ENCODE measurements at places on chromosomes 16 and 17. TPM values are rescaled to one million over a fixed set of nuclear protein-coding genes. Genes with fewer than 3 reads are reported as not detected.

DNA sequence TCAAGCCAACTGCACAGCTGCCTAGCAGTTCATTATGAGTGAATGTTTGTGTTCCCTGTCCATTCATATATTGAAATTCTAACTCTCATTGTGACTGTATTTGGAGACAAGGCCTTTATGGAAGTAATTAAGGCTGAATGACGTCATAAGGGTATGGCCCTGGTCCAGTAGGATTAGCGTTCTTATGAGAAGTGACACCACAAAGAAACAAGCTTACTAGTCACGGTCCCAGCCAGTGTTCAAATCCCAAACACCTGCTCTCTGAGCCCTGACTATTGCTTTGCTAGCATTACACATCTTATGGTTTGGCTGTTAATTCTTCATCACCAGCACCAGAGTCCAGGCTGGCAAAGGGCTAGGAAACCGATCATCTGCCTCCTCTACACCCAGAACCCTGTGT is 2.2 kb downstream of the ZNF668 start:
- no peak for DNase-seq

DNA sequence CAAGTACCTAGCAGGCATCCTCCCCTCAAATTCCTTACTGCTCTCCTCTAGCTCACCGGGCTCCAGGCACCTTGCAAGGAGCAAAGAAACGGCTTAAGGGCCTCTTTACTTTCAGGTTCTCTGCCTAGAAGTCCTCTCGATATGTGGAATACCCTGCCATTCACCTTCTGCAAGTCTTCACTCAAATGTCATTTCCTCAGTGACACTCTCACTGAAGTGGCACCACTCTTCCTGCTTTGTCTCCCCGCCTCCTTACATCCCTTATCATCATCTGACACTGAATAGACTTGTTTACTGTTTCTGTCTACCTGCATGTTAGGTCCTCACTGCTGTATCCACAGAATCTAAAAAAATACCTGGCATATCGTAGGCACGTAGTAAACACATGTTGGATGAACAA is 947 bp downstream of the SLC7A6OS start:
- DNase-seq, result no peak

- DNase-seq, result no peak
Observed at GRCh38 chr16:17467923-17468540, 2.7 kb downstream of the XYLT1 start.

DNA sequence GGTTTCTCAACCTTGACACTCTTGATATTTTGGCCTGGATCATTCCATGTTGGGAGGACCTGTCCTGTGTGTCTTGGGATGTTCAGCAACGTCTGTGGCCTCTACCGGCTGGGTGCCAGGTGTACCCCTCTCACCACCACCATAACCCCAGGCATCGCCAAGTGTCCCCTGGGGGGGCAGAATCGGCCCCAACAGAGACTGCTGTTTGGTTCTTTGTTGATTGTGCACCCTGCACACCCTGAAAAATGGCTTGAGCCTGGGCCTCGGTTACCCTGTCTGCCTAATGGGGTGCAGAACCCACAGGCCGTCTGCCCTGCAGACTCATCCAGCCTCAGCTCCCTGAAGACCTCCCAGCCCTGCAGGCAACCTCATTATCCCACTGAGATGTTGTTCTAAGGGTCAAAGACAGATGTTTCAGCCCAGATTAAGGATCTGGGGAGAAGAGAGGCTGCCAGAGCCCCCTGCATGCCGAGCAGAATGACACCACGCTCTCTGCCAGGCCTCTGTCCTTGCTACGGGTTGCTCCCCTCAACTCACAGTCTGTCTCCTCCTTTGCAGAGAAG is 9.2 kb downstream of the CACNG1 start:
- peak; percentile 68 for DNase-seq

GRCh38 chr17:61947367-61948078 is 19.7 kb upstream of the INTS2 start:
- DNase-seq, result no peak

- no peak for DNase-seq
Observed at GRCh38 chr17:78910497-78911284, 7.7 kb upstream of the CEP295NL start.

DNA sequence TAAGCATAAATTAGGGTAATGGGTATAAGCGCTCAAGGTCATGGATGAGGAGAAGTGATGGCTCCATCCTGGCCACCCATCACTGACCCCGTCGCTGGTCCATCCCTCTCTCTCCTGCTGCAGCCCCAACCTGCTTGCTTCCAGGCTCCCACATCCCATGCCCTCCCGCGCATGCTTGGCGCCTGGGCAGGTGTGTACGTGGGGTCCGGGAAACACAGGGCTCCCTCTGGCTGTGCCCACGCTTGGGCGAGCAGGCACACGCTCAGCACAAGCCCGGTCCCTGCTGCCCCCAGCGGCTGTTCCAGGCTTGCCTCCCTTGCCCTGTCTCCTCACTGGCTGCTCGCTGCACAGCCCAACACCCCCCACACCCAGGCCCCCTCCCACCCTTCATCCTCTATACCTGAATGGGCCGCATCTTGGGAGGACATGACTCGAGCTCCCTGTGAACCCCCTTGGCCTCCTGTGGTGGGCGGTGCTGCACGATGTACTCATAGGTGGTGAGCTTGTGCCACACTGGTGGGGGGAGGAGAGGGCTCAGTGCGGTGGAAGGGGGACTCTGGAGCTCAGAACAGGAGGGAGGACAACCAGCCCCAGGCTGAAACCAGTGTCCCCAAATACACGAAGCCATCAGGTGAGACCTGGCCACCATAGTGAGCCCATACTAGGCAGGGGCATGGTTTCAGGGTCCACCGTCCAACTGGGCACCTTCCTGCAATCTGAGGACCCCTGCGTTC is 4.7 kb upstream of the TPPP3 start:
- no peak for DNase-seq

- DNase-seq, result no peak
Observed at GRCh38 chr16:86252596-86252995, 257.7 kb upstream of the FOXF1 start.

GRCh38 chr16:88727871-88728270 is 21.6 kb downstream of the CTU2 start:
- no peak for DNase-seq

- no peak for DNase-seq
Observed at GRCh38 chr17:51651513-51652298, 391.4 kb downstream of the UTP18 start.

DNA sequence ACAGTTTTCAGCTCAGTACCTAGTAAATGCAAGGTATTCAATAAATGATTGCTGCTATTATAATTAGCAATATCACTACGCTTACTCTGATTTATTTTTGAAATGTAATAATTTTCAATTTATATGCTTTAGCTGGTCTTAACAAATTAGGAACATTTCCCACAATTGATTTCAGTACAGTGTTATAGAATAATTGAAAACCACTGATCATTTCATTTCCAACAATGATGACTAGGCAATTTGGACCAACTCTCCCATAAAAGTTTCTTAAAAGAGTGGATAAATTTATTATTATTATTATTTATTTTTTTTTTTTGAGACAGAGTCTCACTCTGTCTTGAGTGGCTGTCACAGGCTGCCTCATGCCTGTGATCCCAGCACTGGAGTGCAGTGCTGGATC is 41.1 kb downstream of the VMP1 start:
- no peak for DNase-seq

DNA sequence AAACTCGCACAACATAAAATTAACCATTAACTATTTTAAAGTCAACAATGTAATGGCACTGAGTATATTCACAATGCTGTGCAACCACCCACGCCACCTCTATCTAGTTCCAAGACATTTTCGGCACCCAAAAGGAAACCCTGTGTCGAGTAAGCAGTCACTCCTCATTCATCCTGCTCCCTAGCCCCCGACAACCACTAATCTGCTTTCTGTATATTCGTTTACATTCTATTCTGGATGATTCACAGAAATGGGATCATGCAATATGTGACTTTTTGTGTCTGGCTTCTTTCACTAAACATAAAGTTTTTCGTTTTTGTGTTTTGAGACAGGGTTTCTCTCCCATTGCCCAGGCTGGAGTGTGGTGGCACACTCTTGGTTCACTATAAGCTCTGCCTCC is 42.2 kb upstream of the HAPSTR1 start:
- DNase-seq, result no peak

- DNase-seq, result no peak
Observed at GRCh38 chr16:55501549-55502322, 7.1 kb upstream of the LPCAT2 start.

- DNase-seq, result no peak
Observed at GRCh38 chr17:75652934-75653549, 13.9 kb downstream of the RECQL5 start.

DNA sequence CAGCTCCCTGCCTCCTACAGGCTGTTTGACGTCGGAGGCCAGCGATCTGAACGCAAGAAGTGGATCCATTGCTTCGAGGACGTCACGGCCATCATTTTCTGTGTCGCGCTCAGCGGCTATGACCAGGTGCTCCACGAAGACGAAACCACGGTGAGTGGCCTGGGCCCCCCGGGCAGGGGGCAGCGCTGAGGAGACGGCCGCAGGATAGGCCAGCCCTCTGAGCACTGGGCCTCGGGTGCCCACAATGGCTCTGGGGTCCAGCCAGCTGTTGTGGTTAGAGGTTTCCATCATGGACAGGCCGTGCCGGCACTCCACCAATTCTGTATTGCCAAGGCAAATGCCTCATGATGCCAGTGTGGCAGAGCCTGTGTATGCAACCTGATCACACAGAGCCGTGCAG is 88.6 kb downstream of the AMFR start:
- DNase-seq, result no peak

GRCh38 chr17:6497496-6498221 is 53.4 kb downstream of the PIMREG start:
- DNase-seq, result no peak

DNA sequence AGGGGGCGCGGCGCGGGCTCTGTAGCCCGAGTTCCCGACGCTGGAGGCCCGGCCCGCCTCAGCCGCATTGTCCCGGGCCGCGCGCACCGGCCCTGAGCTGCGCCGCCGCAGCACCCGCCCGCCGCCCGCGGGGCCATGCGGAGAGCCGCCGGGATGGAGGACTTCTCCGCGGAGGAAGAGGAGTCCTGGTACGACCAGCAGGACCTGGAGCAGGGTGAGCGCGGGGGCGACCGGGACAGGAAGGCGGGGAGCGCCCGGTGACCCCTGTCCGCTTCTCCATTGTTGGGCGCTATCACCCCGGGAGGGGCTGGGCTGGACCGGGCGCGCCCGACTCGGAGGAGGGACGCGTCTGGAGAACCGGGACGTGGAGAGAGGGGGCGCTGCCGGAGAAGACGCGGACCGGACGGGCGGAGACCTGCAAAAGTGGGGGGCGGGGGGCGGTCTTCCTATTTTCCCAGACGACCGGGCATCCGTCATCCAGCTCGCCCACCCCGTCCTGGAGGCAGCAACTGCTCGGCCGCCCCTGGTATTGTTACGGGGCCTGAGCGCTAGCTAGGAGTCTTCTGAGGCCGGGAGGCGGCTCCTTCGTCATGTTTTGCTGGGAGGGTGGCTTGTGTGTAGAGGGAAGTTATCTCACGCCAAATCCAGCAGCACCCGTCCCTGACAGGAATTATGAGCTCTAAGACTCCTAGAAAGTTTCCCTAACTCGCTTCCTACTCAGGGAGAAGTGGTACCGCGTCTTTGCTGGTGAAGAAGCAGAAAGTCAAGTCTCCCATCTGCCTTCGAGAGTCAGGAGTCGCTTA is 678 bp downstream of the CDR2L start:
- peak; percentile 91 for DNase-seq

DNA sequence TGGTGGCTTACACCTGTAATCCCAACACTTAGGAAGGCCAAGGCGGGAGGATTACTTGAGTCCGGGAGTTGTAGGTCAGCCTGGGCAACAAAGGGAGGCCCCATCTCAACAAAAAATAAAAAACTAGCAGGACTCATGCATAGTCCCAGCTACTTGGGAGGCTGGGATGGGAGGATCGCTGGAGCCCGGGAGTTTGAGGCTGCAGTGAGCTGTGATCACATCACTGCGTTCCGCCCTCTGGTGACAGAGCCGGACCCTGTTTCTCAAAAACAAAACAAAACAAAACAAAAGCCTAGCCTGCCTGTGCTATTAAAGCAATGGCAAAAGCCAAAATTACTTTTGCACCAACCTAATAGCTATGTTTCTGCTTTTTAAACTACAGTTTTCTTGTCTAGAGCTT is 1.5 kb downstream of the FCSK start:
- no peak for DNase-seq

DNA sequence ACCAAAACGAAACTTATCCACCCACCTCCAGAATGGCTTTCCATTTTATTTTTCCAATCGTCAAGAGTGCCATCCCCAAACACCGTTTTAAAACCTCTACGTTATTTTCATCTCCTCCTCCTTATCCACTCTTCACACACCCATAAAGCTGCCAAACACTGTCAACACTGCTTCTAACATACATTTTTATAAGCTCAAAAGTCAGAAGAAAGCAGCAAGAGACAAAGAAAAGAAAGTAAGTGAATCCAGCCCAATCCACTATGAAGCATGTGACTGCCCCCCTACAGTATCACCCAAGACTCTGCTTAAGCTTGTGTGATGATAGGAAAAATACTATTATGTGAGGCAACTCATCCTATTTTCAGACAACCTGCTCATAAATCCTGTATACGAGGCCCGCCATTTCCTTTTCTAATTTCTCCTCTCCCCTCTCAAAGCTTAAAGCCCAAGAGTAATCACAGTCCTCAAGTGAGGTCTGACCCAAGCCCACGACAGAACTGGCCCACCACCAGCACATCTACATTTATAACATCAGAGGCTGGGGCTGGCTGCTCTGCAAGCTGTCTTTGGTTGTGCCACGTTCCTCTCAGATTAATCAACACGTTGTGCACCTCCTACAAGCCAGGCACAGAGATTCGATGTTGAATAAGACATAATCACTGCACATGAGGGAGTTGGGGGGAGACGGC is 16.3 kb downstream of the USP31 start:
- no peak for DNase-seq

GRCh38 chr16:83797013-83797412 is 10.8 kb upstream of the HSBP1 start:
- DNase-seq, result no peak

DNA sequence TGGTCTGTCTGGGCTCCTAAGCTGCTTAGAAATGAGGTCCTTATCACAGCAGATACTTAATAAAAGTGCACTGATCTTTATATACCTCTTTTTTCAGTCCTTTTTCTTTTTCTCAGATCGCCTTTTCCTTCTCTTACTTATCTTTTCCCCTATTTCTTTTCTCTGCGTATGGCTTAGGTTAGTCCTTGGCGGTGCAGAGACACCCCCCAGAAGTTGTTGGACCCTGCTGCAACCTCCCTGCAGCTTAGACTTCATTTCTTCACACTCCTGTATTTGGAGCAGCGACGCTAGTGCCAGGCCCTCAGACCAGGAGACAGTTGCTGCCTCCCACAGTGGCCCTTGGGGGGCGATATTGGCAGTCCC is 67.6 kb downstream of the CENPV start:
- DNase-seq, result no peak

- DNase-seq, result peak; percentile 36
Observed at GRCh38 chr16:82432261-82432660, 194.5 kb upstream of the CDH13 start.

GRCh38 chr17:41284546-41284945 is 9.0 kb downstream of the KRTAP9-7 start:
- no peak for DNase-seq

GRCh38 chr17:19714542-19715411 is 1.6 kb downstream of the SLC47A2 start:
- DNase-seq, result no peak

GRCh38 chr16:83965444-83966152 is 2.4 kb upstream of the NECAB2 start:
- DNase-seq, result no peak

The LGALS9B gene
- total RNA-seq, result not detected

The C16orf46 gene
- 1.5 TPM for total RNA-seq

The STX1B gene
- 1.8 TPM for total RNA-seq

The MAP2K6 gene
- 2.8 TPM for total RNA-seq

The PLD6 gene
- 0.81 TPM for total RNA-seq

Measured in osteocyte (in vitro differentiated cells).